ENCODE measurements at places on chromosomes 4 and X. TPM values are rescaled to one million over a fixed set of nuclear protein-coding genes. Genes with fewer than 3 reads are reported as not detected.
A peak's percentile ranks its signal among the peaks of the same experiment; 100 is the strongest.

GRCh38 chr4:53861856-53862610 lies 202.4 kb downstream of the CHIC2 start:
- DNase-seq = peak; percentile 85
- no peaks in the 10 kb centered on the region for H3K27me3 ChIP-seq
- peak overlapping the region; percentile 56 for H3K27ac ChIP-seq
- H3K4me1 ChIP-seq = peaks cover 7% of the 10 kb centered on the region
- no peak overlapping the region for H3K4me3 ChIP-seq
- H3K36me3 ChIP-seq = no peaks in the 10 kb centered on the region

- H3K4me1 ChIP-seq = no peaks in the 10 kb centered on the region
Observed at GRCh38 chrX:19121898-19122640, at the start of gene ADGRG2. Gene ADGRG2, minus strand, starts transcription at chrX:19122468. Its CDS starts 53,634 bp downstream, at chrX:19068834.

- peaks cover under 1% of the 10 kb centered on the region for H3K4me1 ChIP-seq
- H3K36me3 ChIP-seq = no peaks in the 10 kb centered on the region
- no peak for DNase-seq
- H3K27ac ChIP-seq = no peak overlapping the region
Observed at GRCh38 chrX:130874751-130875150, 28.3 kb downstream of the ENOX2 start.

Gene PORCN
- 13.3 TPM for total RNA-seq

DNA sequence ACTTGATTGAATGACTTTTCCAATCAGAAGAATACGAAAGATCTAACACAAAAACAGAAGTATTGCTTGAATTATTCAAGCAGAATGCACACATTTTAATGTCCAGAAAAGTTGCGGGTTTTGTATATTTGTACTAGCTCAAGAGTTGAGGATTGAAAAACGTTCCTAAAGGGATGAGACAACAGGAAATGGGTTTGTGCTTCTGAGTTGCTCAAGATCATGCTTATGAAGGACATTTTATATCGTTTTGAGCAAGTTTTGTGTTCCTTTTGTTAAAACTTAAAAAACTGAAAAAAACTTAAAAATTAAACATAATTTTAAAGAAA lies 353 bp upstream of the SMIM10 start:
- no peak for DNase-seq
- no peaks in the 10 kb centered on the region for H3K4me1 ChIP-seq
- no peak overlapping the region for H3K4me3 ChIP-seq
- H3K27me3 ChIP-seq = no peaks in the 10 kb centered on the region
- H3K36me3 ChIP-seq = no peaks in the 10 kb centered on the region

- peak overlapping the region; percentile 57 for H3K4me3 ChIP-seq
- no peaks in the 10 kb centered on the region for H3K36me3 ChIP-seq
- H3K27me3 ChIP-seq = no peaks in the 10 kb centered on the region
- peaks cover 11% of the 10 kb centered on the region for H3K4me1 ChIP-seq
Observed at GRCh38 chrX:46575586-46575985, 2.0 kb downstream of the CHST7 start.

- H3K27me3 ChIP-seq = no peaks in the 10 kb centered on the region
- H3K4me3 ChIP-seq = no peak overlapping the region
Observed at GRCh38 chr4:112113864-112114263, 31.4 kb upstream of the FAM241A start.

DNA sequence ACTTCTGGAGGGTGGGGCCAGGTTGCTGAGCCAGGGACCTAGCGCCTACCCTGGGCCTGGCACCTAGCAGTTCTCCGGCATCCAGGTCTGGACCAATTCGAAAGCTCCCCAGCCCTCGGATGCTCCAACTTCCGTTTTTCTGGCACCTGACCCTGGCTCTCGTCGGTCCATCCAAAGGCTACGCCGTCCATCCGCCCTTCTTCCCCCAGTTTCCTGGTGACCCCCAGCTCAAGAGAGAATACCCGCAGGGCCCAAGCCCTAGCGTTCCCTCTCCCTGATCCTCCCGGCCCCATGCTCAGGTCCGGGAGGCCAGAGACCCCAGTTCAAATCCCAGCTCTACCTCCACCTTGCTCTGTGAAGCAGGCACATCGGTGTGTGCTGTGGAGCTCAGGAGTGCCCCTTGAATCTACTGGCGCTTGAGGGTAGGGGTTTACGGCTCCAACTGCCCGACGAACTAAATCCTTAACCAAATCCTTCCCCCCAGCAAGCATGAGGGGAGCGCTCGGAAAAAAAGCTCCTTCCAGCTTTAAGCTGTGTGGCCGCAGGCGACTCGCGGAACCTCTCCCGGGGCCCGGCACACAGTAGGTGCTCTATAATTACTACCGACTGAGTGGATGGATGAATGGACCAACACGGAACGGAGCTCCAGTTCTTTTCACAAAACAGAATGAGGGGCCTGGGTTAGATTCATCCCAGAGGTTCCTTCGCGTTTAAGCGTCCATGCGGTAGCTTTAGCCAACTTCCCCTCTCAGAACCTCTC lies 1.1 kb downstream of the CRMP1 start:
- peaks cover 98% of the 10 kb centered on the region for H3K27me3 ChIP-seq
- peaks cover 34% of the 10 kb centered on the region for H3K4me1 ChIP-seq

GRCh38 chrX:13091111-13091765 lies 46.8 kb upstream of the FAM9C start:
- peak overlapping the region; percentile 55 for H3K27ac ChIP-seq
- no peaks in the 10 kb centered on the region for H3K27me3 ChIP-seq
- H3K36me3 ChIP-seq = no peaks in the 10 kb centered on the region
- H3K4me1 ChIP-seq = no peaks in the 10 kb centered on the region
- DNase-seq = no peak

DNA sequence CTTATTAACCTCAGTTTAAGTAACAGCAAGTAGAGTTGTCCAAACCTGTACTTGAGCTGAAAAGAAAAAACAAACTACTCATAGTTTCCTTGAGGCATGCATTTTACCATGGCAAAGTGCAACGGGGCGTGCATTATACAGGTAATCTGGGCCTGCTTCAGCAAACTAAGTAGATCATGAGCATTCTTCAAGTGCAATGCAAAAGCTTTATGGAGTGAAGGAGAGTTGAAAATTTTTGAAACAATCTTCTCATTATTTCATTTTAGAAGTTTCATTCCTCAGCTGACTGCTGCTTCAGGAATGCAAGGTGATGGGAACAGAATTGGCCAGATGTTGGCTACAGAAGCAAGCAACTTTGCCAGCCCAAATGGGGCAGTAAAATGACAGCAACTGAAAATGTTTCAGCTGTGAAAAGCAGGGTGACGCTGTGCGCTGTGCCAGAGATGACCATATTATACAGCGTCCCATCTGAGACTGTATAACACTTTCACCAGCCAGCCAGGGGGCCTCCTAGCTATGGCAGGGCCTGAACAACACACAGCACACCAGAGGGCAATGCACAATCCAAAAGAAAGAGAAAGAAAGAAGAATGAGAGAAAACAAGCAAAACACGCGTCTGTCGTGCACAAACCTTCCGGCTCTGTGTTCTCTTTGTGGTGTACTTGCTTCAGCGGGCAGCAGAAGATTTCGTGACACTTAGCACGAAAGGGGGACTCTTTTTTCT lies 145.5 kb upstream of the FGF13 start:
- H3K36me3 ChIP-seq = no peaks in the 10 kb centered on the region
- H3K27ac ChIP-seq = no peak overlapping the region
- DNase-seq = no peak

GRCh38 chrX:46262304-46262703 lies 282.9 kb downstream of the ZNF674 start:
- H3K27ac ChIP-seq = no peak overlapping the region
- DNase-seq = no peak
- H3K27me3 ChIP-seq = no peaks in the 10 kb centered on the region
- no peaks in the 10 kb centered on the region for H3K36me3 ChIP-seq
- H3K4me3 ChIP-seq = no peak overlapping the region

Gene GPR82
- 0.16 TPM for total RNA-seq

- H3K27ac ChIP-seq = no peak overlapping the region
- H3K27me3 ChIP-seq = no peaks in the 10 kb centered on the region
- H3K36me3 ChIP-seq = no peaks in the 10 kb centered on the region
- no peaks in the 10 kb centered on the region for H3K4me1 ChIP-seq
- H3K4me3 ChIP-seq = no peak overlapping the region
Observed at GRCh38 chr4:90187148-90187884, 60.1 kb downstream of the CCSER1 start.

GRCh38 chr4:107034996-107035818 lies 906 bp downstream of the DKK2 start:
- no peaks in the 10 kb centered on the region for H3K36me3 ChIP-seq
- no peak overlapping the region for H3K27ac ChIP-seq
- peaks cover 61% of the 10 kb centered on the region for H3K27me3 ChIP-seq
- H3K4me3 ChIP-seq = peak overlapping the region; percentile 43
- H3K4me1 ChIP-seq = peaks cover 39% of the 10 kb centered on the region

Gene TBC1D9
- total RNA-seq = 10.0 TPM

Gene BMPR1B
- 2.2 TPM for total RNA-seq

Gene TASL
- 1.5 TPM for total RNA-seq

Gene POU3F4
- total RNA-seq = not detected

Gene HNRNPD
- total RNA-seq = 80.3 TPM

Gene STK32B
- 1.8 TPM for total RNA-seq

- no peak overlapping the region for H3K4me3 ChIP-seq
- no peaks in the 10 kb centered on the region for H3K27me3 ChIP-seq
- no peaks in the 10 kb centered on the region for H3K4me1 ChIP-seq
- no peaks in the 10 kb centered on the region for H3K36me3 ChIP-seq
Observed at GRCh38 chr4:5839332-5839731, 53.6 kb downstream of the CRMP1 start.

DNA sequence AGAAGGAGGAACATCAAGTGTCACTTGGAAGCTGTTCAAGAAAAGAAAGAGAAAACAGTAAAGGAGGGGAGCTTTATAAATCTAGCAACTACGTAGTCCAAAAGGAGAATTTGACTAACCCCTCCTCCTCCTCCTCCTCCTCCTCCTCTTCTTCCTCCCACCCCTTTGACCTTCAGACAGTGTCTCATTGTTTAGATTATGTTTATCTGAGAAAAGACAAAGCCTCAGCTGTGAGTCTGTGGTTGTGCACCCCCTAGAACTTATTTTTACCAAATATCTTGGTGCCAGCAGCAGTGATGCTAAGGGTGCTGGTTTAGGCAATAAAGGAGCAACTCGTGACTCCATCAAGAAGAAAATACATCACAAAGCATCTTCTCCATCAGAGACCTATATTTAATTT lies 68.9 kb upstream of the BMP2K start:
- H3K4me1 ChIP-seq = no peaks in the 10 kb centered on the region
- H3K36me3 ChIP-seq = no peaks in the 10 kb centered on the region
- DNase-seq = no peak

GRCh38 chr4:73189274-73189810 lies 69.3 kb downstream of the ANKRD17 start:
- no peaks in the 10 kb centered on the region for H3K27me3 ChIP-seq
- no peak for DNase-seq
- H3K4me3 ChIP-seq = no peak overlapping the region
- no peak overlapping the region for H3K27ac ChIP-seq
- peaks cover 19% of the 10 kb centered on the region for H3K4me1 ChIP-seq
- H3K36me3 ChIP-seq = no peaks in the 10 kb centered on the region

- peak overlapping the region; percentile 72 for H3K27ac ChIP-seq
- H3K27me3 ChIP-seq = no peaks in the 10 kb centered on the region
- peaks cover 29% of the 10 kb centered on the region for H3K4me1 ChIP-seq
- H3K36me3 ChIP-seq = no peaks in the 10 kb centered on the region
- H3K4me3 ChIP-seq = no peak overlapping the region
Observed at GRCh38 chrX:38929966-38930421, 128.7 kb downstream of the MID1IP1 start.

- no peaks in the 10 kb centered on the region for H3K4me1 ChIP-seq
- H3K27me3 ChIP-seq = no peaks in the 10 kb centered on the region
- DNase-seq = no peak
Observed at GRCh38 chrX:42220666-42221065, 297.3 kb upstream of the CASK start.

DNA sequence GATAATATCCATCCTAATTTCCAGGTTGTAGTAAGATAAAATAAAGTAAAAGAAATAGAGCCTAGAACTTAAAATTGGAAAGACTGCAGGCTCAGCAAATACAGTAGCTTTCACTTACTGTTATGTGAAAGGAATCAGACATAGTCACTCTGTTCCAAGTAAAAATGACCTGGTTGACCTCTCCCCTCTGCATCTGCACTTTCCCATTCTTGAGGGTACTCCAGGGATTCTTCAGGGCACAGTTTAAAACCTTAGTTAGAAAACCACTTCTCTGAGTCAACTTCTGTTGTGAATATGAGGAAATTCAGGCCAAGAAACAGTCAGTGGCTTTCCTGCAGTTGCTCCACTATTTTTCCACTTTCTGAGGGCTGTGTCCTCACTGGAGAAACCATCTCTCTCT lies 42.9 kb downstream of the FRAS1 start:
- no peaks in the 10 kb centered on the region for H3K36me3 ChIP-seq
- H3K27me3 ChIP-seq = no peaks in the 10 kb centered on the region
- no peak overlapping the region for H3K4me3 ChIP-seq
- no peak for DNase-seq
- H3K27ac ChIP-seq = no peak overlapping the region

- no peaks in the 10 kb centered on the region for H3K36me3 ChIP-seq
- no peaks in the 10 kb centered on the region for H3K4me1 ChIP-seq
- H3K4me3 ChIP-seq = peak within 1 kb of the TSS; percentile 61
- H3K27me3 ChIP-seq = no peaks in the 10 kb centered on the region
- H3K27ac ChIP-seq = peak within 1 kb of the TSS; percentile 80
Observed at GRCh38 chrX:15789979-15790768, at the start of gene ZRSR2. Gene ZRSR2, plus strand, starts transcription at chrX:15790484. Its CDS starts 12 bp downstream, at chrX:15790496.

- H3K36me3 ChIP-seq = no peaks in the 10 kb centered on the region
- H3K4me3 ChIP-seq = no peak overlapping the region
- no peaks in the 10 kb centered on the region for H3K27me3 ChIP-seq
- no peak overlapping the region for H3K27ac ChIP-seq
- no peak for DNase-seq
- peaks cover 13% of the 10 kb centered on the region for H3K4me1 ChIP-seq
Observed at GRCh38 chr4:140078366-140078765, 75.6 kb downstream of the MAML3 start.

Gene GABRA4
- 0.28 TPM for total RNA-seq

- no peaks in the 10 kb centered on the region for H3K27me3 ChIP-seq
- H3K4me1 ChIP-seq = no peaks in the 10 kb centered on the region
- no peak overlapping the region for H3K4me3 ChIP-seq
- H3K27ac ChIP-seq = no peak overlapping the region
- DNase-seq = no peak
Observed at GRCh38 chr4:102715057-102715456, 45.7 kb downstream of the MANBA start.

DNA sequence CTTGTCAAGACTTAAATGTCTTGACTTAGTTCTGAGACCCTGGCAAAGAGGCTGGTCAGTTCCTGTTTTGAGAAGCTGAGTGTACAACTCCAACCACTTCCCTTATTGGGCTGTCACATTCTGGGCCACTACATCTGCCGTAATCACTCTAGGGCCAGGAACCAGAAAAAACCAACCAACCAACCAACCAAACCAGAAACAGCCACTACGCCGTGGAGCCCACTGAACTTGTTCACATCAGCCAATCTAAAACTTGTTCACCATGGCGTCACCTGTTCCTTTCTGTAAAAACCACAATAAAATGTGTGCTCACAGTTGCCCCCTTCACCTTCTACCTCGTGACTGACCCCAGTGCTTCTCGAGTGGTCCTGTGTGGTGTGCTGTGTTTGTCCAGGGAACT lies 107.3 kb downstream of the JADE1 start:
- no peak overlapping the region for H3K4me3 ChIP-seq
- H3K27ac ChIP-seq = no peak overlapping the region
- no peaks in the 10 kb centered on the region for H3K4me1 ChIP-seq
- no peaks in the 10 kb centered on the region for H3K27me3 ChIP-seq
